Mesenchymal stem cell (in vitro differentiated cells and primary cell): ENCODE measurements at places on chromosomes 2 and 18.

DNA sequence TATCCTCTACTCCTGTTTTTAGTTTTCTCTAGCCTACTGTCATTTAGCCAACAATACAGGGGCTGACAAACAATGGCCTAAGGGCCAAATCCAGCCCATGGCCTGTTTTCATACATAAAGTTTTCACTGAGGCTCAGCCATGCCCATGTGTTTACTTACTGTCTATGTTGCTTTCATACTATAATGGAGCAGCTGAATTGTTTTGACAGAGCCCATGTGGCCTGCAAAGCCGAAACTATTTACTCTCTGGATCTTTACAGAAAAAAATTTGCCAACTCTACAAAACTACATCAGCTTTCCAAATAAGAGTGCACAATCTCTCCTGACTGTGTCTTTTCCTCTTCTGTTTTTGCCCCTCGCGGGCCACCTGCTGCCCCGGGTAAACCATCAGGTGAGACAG lies 24.0 kb downstream of the LGALSL start:
- DNase-seq = no peak

DNA sequence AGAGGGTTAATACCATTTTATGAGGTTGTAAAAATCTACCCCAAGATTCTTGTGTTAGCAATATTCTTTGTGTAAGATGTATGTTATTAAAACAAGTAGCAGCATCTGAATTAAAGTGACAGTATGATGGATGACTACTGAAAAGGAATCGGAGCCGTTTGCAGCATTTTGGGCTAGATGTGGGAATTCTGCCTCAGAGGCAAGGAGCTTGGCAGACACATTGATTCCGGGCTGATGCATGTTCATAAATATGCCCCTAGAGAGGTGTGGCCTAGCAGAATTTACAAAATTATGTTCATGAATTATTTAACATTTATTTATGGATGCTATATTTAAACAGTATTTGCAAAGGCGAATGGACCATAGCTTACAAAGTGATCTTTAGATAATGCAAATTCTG lies 389.0 kb upstream of the ETAA1 start:
- DNase-seq = no peak

DNA sequence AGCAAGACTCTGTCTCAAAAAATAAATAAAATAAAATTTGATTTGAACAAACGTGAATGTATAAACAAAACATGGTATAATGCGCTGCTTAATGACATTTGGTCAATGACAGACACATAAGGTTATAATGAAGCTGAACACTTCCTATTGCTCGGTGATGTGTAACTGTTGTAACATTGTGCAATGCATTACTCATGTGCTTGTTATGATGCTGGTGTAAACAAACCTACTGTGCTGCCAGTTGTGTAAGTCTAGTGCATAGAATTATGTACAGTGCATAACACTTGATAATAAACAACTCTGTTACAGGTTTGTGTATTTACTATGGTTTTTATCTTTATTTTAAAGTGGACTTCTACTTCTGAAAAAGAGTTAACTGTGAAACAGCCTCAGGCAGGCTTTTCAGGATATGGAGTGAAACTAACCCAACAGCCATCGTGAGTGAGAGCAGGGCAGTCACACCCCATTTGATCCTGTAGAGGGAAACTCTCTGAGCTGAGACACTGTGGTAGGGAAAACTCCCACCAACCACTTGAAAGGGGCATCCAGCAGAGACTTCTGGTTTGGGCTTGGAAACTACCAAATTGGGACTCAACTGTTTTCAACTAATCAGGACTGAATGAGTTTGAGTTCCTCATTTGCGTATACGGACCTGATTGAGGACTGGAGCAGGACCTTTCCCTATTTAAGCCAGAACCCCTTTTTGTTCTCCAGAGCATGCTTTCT lies 8.7 kb upstream of the RPRD1A start:
- DNase-seq = peak; percentile 99

- no peak for DNase-seq
Observed at GRCh38 chr2:190261851-190262250, 57.8 kb downstream of the HIBCH start.

DNA sequence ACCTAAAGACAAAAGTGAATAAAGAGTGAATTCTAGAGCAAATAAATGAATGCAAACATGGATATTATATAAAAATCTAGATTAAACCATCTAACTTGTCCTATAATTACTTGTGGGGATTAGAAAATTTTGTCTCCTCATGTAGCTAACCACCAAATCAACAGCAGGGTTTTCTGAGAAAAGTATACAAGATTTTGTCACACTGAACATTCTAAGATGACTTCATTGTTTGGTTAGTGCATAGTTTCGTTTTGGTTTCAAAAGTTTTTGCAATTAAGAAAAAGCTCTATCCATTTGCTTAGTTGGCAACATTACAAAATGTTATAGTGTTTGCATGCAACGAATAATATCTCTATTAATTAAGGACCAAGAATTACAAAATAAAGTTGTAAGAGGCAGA lies 125.0 kb downstream of the LRP2 start:
- DNase-seq = peak; percentile 54
